ENCODE measurements at places on chromosomes 3 and 15.

DNA sequence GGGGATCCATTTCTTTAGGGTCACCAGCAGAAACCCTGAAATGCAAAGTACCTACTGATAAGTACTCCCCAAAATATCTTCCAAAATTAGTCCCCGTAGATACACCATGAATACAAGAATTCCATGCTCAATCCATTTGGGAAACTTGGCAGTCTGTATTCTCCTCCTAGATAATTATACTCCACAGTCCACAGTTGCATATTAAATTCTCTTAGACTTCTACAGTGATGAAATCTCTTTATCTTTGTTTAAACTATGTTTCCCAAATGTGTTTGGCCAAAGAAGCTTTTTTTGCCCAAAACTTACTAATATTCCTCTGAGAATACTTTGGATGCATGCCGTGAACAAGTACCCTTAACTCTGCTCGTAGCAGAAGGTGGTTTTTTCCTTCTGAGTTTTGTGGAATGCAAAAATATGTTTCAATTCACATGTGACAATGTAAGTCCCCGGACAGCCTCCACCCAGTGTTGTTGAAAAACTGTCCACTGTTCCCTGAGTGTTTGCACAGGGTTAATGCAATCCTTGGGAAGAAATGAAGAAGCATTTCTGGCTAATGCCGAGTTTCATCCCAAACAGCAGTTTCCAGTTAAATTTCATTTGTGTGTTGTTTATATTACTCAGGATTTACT lies 126.7 kb downstream of the ARNT2 start:
- DNase-seq = peak; percentile 55
- peak overlapping the region; percentile 30 for H3K4me3 ChIP-seq
- peak overlapping the region; percentile 52 for H3K27ac ChIP-seq
- no peaks in the 10 kb centered on the region for H3K36me3 ChIP-seq

DNA sequence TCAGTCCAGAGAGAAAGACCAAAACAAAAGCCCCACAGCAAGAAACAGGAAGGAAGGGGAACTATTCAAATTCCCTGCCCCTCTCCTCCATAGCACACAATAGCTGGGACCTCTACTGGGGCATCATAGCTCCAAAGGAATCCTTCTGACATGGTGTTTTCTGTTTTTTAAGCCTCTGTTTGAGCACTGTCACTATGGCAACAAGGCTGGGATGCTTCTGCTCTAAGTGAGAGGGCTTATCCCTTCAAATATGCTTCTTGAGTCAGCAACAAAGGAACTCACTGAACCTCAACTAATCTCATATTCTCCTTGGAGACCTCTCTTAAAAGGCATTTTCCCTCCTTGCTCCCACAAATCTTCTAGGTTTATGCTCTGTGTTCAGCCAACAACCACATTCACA lies 40.5 kb downstream of the MYLK start:
- no peak overlapping the region for H3K4me3 ChIP-seq

- peaks cover 35% of the 10 kb centered on the region for H3K4me1 ChIP-seq
- peak overlapping the region; percentile 89 for H3K4me3 ChIP-seq
Observed at GRCh38 chr15:56242576-56243162, 1.0 kb downstream of the RFX7 start.

- H3K4me3 ChIP-seq = no peak overlapping the region
- peaks cover 30% of the 10 kb centered on the region for H3K27me3 ChIP-seq
- no peak for DNase-seq
- H3K27ac ChIP-seq = no peak overlapping the region
- no peaks in the 10 kb centered on the region for H3K36me3 ChIP-seq
Observed at GRCh38 chr15:98443526-98443925, 204.8 kb upstream of the IGF1R start.

Data from GM23248 (cell line).